Fibroblast of mammary gland (primary cell): ENCODE measurements at places on chromosomes 7 and 10.
A peak's percentile ranks its signal among the peaks of the same experiment; 100 is the strongest.

DNA sequence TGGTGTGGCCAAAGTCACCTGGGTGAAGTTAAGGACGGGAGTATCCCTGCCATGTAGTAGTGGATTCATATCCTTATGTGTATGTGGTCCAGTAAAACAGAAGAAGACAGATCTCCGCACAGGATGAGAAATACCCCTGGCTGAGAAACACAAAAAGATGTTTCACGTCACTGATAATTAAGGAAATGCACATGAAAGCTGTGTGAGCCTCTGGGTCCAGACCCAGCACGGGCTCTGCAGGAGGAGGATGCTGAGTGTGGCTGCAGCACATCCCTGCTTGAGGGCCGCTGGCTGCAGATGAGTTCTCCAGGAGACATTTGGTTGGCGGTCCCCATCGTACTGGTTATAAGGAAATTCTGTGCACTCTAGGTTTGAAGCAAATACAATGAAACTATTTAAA lies 8.2 kb upstream of the SUN1 start:
- no peak for DNase-seq

DNA sequence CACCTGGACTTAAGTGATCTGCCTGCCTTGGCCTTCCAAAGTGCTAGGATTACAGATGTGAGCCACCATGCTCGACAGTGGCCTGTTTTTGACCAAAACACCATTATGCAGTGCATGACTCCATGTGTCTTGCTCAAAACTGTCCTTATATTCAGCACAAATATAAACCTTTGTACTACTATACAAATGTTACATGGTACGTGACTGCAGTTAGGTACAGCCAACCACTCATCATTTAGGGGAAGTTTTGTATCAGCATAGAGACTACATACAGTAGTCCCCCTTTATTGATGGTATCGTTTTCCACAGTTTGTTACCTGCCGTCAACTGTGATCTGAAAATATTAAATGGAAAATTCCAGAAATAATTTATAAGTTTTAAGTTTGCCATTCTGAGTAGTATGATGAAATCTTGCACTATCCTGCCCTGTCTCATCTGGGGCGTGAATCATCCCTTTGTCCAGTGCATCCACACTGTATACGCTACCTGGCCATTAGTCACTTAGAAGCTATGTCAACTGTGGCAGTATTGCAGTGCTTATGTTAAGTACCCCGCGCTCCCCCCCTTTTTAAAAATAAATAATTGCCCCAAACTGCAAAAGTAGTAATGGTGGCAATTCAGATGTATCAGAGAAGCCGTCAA lies 23.3 kb upstream of the ZNF282 start:
- DNase-seq = peak; percentile 32

DNA sequence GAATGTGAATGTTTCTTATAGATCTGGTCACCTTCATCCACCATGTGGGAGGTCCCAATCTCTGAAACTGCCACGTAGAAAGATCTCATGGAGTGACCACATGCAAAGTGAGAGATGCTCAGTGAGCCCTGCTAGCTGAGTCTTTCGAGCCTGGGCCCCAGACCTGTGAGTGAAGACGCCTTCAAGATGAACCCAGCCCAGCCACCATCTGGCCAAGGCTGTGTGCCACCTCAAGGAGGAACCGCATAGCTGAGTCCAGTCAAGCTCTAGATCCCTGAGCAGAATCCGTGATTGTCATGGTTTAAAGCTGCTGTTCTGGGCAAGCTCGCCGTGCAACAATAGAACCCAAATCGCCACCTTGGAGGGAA lies 20.2 kb upstream of the PPIF start:
- no peak for DNase-seq

GRCh38 chr10:50393784-50394467 lies 142.6 kb upstream of the ASAH2 start:
- peak; percentile 74 for DNase-seq

DNA sequence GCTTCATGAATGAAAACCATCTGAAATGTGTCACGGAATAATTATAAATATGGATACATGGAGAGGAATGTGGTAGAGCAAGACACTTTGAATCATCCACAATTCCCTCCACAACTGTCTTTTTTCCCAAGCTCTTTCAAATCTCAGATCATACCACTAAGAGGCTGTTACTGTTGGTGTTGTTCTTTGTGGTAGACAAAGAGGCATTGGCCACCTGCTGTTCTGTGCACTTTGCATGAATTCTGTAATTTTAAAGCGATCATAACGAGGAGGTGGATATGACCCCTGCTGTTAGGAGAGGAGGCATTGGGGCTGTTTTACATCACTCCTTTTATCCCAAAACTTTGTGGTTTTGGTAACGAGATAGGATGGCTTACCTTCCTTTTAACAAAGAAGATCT lies 141.2 kb upstream of the KLF6 start:
- DNase-seq = no peak

GRCh38 chr7:134355927-134356326 lies 39.2 kb upstream of the SLC35B4 start:
- peak; percentile 33 for DNase-seq

DNA sequence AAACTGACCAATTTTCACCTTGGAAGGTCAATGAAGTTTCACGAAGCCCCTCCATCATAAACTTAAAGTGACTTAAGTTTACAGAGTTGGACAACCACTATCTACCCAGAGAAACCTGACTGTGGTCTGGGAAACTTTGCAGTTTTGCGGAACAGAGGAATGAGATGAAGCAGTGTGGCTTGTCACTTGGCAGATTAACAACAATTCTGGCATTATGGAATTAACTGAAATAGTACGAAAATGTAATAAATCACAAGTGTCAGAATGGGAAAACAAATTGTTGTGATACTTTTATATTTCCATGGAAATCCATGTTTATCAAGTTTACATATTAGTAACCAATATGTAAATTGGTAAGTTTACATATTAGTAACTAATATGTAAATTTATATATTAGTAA lies 4.9 kb downstream of the KMT2C start:
- DNase-seq = no peak

GRCh38 chr10:90372451-90372850 lies 485.4 kb downstream of the HTR7 start:
- no peak for DNase-seq

DNA sequence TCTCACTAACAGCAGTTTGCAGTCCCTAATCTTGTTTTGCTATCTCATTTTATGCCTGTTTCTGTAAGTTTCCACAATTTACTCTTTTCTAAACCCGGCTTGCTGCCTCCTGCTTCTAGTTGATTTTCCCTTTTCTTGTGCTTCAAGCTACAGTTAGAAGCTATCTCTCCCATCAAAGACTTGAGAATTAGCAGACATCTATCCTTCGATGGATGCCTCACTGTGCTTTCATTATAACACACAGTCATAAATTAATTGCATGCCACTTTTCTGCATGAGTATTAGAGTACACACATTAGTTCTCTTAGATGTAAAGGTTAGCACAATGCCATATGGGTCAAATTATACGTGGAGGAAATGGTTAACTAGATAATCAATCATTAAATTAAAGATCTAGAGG lies 48.7 kb downstream of the SEMA3A start:
- DNase-seq = no peak

GRCh38 chr10:4194231-4194630 lies 409.2 kb upstream of the KLF6 start:
- DNase-seq = peak; percentile 62

GRCh38 chr7:2040893-2041270 lies 191.9 kb downstream of the MAD1L1 start:
- no peak for DNase-seq

DNA sequence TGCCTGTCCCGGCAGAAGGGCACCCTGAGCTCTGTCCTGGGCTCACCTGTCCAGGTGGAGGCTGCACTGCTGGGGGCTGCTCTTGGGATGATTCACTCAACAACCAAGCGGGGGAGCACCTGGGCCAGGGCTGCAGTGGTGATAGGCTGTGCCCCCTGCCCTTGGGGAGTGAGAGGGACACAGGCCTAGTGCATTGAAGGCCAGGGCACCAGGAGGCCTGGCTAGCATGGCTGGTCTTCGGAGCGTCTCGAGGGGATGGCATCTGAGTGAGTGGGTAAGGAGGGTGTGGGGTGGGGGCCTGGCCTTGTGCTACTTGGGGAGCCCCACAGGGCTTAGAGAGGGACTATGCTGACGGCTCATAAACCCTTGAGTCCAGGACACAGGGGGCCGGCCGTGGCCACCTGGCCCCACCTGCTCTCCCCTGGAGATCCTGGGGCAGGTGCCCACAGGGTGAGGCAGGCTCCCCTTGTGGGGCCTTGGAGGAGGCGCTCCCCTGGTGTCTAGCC lies 3.1 kb downstream of the PWWP2B start:
- no peak for DNase-seq

GRCh38 chr7:128835790-128836641 lies 5.8 kb downstream of the FLNC start:
- peak; percentile 71 for DNase-seq

GRCh38 chr10:60846173-60846572 lies 67.9 kb downstream of the CDK1 start:
- peak; percentile 37 for DNase-seq

- peak; percentile 43 for DNase-seq
Measured at GRCh38 chr7:138961159-138961558, 20.0 kb downstream of the KIAA1549 start.

DNA sequence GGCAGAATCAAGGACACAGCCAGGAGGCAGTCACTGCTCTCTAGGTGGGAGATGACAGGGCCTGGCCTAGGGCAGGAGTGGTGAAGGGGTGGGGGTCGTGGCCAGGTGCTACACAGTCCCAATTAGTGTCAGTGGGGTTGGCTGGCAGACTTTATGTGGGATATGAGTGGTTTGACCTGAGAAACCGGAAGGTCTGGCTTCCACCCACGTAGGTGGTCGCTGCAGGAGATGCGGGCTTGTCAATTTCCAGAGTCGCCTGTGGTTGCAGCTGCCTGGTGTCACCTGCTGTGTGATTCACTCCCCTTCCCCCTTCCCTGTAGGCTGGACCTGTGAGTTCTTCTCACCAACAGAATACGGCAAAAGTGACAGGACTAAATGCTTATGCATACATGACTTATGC lies 124.3 kb downstream of the KLF6 start:
- no peak for DNase-seq

- DNase-seq = no peak
Measured at GRCh38 chr10:115118346-115118745, 25.2 kb downstream of the ATRNL1 start.

GRCh38 chr10:124124123-124124768 lies 30.8 kb upstream of the CHST15 start:
- DNase-seq = no peak

DNA sequence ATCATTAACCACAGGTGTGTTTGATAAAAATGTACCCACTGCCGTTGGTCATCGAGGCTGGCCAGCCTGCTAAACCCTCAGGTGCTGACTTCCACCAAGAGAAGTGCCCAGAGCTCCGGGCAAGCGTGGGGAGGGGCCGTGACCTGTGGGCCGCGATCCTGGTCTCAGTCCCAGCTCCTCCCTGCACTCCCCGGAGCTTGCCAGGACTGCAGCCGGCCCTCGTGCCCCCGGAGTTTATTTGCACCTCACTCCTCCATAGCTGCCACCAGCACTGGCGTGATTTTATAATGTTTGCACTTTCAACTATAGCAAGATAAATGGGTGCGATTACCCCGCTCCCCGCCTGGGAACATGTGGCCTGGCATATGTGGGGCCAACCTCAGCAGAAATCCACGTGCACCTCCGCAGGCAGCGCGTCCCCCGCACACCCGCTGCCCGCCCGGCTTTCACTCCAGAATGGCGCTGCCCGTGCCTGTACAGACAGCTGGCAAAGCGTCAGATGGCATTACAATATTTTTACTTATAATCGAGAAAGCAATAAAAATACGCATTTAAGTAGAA lies 30.8 kb downstream of the UNCX start:
- DNase-seq = no peak

GRCh38 chr7:128940494-128941322 lies 3.0 kb downstream of the IRF5 start:
- no peak for DNase-seq

- peak; percentile 40 for DNase-seq
Measured at GRCh38 chr10:48285710-48286109, 11.2 kb upstream of the FRMPD2 start.

DNA sequence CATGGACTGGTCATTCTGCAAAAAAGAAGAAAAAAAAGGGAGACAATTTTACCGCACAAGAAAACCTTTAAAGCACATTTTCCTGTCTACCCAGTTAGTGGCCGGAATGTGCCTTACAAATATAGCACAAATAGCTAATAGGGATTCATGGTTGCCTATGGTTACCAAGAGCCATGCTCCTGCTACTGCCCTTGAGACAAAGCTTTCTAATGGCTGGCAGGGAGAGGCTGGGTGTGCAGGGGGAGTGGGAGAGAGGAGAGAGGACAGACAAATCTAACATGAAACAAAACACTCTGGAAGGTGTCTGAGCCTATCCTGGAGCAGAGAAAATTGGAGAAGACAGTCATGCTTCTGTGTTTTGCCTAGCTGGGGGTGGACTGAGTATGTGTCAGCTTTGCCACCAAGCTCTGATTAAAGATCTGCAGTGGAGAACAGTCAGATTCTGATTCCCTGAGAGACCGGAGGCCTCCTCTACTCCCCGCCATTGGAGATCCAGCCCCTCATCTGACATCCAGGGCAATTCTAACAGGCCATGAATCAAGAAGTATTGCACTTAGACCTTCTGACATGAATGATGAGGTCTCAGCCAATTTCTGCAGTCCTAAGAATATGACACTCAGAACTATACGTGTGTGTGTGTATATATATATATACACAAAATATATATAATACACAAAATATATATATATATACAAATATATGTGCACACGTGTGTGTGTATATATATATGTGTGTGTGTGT lies 80.2 kb downstream of the PRTFDC1 start:
- no peak for DNase-seq

DNA sequence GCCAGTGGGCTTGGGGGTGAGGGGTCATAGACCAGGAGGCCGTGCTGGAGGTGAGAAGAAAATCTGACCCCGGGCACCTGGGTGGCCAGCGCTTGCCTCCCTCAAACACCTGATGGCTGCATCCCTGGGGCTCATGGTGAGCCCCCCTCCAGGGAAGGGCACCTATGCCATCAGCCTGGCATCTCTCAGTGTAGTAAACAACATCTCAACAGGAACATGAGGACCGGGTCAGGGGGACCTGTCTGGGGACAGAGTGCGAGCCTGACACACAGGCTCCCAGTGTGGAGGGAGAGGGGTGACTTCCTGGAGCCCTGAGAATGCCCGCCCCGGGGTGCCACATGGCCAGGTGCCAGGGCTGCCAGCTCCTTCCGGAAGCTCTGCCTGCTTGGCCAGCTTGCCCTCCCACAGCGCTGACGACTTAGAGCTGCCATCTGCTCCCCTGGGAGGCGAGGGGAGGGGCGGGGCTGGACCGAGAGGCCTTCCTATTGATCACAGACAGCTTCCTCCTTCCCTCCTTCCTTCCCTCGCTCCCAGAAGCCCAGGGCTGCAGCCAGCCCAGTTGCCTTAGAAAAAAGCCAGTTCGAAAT lies 12.3 kb downstream of the STX1A start:
- DNase-seq = no peak

GRCh38 chr10:116787893-116788665 lies 45.7 kb upstream of the HSPA12A start:
- DNase-seq = peak; percentile 64

DNA sequence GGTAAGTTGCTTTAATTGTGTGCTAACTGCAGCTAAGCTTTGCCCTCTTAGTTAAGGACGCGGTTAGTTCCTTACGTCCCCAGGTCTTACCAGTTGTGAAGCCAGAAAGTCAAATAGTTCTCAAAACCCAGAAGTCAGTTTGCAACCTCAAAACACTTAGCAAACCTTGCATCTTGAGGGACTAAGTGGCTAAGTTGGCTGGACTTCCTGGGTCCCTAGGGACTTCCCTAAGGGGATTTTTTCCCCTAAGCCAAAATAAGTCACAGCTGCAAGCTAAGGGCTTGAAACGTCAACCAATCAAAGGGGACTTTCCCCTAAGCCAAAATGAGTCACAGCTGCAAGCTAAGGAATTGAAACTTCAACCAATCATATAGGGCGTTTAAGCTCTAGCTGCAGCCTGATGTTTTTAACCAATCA lies 36.2 kb upstream of the HECW1 start:
- peak; percentile 63 for DNase-seq

- DNase-seq = no peak
Measured at GRCh38 chr7:100865372-100865911, 1.7 kb upstream of the TRIP6 start.
